Activated naive CD8-positive, alpha-beta T cell treated with anti-CD3 and anti-CD28 coated beads, Interleukin-2, amount 10 ng/mL, durations not matched to agents 7 days and 5 days (primary cell): ENCODE measurements at places on chromosomes 1 and 21. TPM values are rescaled to one million over a fixed set of nuclear protein-coding genes. Genes with fewer than 3 reads are reported as not detected.

The OR10Z1 gene
- total RNA-seq, result not detected

The AMY1A gene
- total RNA-seq, result not detected

DNA sequence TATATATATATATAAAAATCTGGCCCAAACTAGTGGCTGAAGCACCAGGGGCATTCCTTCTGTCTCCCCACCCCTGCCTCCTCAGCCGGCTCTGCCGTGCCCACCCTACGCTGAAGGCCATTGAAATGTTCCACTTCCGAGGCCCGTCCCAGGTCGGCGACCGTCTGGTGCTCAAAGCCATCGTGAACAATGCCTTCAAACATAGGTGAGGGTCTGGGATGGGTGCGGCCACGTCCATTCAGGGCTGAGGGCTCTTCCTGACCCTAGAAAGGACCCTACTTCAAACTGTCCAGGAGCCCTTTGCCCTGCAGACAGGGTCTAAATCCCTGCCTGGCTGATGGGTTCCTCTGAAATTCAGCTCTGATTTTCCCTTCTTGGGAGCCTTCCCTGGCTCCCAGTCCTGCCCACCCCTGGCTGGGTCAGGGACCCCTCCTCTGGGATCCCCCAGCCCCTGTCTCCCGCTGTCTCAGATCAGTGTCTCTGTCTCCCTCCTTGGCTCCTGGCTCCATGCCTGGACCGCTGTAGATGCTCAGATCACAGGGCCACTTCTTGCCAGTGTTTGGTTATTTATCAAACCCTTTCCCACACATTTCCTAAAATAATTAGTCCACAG is 24.0 kb downstream of the FAM151A start:
- DNase-seq, result no peak

- DNase-seq, result no peak
Measured at GRCh38 chr1:13951793-13952751, 252.1 kb downstream of the PRDM2 start.

GRCh38 chr1:89762386-89762778 is 58.5 kb upstream of the LRRC8D start:
- DNase-seq, result no peak

GRCh38 chr1:203726417-203726867 is 38.5 kb upstream of the LAX1 start:
- no peak for DNase-seq
